DMS79 treated with DMSO at 0.1 percent for 48 hours (cell line): ENCODE measurements at places on chromosomes 7 and 10.
A peak's percentile ranks its signal among the peaks of the same experiment; 100 is the strongest.

GRCh38 chr10:50286996-50287803, 35.9 kb upstream of the ASAH2 start:
- DNase-seq: no peak

DNA sequence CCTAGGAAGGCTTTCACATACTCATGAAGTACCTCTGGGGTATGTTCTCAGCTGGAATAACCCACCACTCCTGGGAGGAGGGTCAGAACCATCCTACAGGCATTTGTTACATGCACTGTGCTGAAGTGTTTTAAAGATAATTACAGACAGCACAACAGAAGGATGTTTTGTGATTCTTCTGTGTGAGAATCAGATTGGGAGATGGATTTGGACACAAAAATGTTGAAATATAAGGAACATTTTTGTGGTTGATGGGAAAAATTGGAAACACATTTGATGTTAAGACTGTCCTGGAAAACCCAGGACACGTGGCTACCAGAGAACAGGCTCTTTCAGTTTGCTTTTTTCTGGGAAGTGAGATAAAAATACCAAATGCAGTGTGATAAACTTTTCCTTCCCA, 61.4 kb downstream of the BICC1 start:
- DNase-seq: no peak

- no peak for DNase-seq
These were observed 5.3 kb upstream of the LRRC61 start for GRCh38 chr7:150317748-150318444.

- DNase-seq: no peak
These were observed 951.0 kb downstream of the LRMDA start for GRCh38 chr10:76382381-76382851.

GRCh38 chr10:79152423-79152817, 83.7 kb downstream of the ZMIZ1 start:
- no peak for DNase-seq

DNA sequence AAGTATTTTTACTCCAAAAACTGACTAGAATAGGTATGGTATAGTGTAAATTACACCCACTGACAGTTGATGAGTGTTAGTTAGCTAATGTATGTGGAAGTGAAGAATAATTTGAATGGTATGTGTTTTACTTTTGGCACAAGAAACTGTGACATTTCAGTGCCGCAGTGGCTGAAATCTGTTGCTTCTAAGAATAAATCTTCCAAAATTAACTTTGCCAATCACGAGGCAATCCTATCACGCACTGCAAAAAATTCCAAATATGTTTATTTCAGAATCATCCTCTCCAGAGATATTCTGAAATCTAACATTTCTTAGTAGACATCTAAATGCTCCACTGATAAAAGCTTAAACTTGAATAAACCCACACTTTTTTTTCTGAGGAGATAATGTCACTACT, 61.2 kb downstream of the PCLO start:
- DNase-seq: no peak

DNA sequence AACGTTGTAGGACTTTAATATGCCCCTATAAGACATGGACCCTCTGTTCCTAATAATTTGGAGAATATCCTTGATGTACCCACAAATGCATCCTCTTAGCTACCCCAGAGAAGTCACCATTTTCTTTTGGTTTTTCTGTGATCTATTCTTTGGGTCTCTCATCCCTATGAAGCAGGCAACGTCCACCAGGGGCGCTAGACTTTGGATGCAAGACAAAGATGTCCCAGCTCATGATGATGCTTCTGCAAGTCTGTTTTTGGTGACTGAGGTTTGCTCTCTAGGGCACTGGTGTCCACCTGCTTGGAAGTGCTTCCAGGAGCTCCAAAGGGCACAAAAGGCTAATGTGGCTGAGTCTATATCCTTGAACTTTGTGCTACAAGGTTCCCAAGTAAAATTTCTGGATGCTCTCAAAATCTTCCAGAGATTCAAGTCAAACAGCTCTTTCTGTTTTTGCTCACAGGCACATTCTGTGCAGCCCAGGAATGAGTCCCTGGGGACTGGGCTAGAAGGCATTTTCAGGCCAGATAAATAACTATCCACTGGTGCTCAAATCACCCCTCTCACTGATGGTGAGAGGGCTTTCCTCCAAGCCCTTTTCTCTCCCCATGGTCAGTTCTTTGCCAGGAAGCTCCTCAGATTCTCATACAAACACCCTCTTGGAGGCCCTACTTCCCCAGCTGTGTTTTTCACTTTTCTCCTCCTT, 166.4 kb downstream of the C7orf25 start:
- no peak for DNase-seq

DNA sequence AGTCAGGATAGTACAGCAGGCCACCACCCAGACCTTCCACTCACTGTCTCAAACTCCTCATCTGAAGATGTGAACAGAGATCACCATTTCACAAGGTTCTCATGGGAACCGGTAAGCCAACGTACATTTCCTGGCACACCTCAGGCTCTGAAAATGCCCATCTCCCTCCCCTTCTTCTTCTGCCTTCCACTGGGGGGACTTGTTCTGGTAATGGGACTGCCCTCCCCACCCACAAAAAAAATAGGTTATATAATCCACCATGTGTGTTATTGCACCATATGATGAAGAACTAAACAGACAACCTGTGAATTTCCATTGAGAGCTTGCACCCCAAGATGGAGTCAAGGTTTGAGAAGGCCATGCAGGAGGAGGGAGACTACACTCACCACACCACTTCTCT, 42.1 kb upstream of the IKZF1 start:
- DNase-seq: no peak

- DNase-seq: no peak
These were observed 5.4 kb downstream of the IDI1 start for GRCh38 chr10:1043532-1043995.

DNA sequence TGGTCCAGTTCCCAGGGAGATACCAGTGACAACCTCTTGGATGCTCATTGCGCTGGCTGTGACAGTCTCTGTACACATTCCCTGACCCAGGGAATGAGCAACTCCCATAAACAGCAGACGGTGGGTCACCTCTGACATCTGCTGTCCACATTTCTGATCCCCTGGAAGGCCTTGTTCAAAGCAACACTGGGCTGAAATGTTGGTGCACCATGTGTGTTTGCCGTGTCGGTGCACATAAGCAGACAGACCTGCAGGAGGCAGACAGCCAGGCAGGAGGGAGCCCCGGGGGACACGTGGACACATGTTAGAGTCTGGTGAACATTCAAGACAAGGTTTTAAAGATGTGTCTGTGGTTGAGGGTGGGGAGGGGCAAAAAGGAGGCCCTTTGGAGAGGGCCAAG, 254.9 kb downstream of the PLXNA4 start:
- no peak for DNase-seq

- DNase-seq: no peak
These were observed 115.0 kb downstream of the FAM107B start for GRCh38 chr10:14659626-14660196.

GRCh38 chr10:66095610-66096009, 830.2 kb upstream of the LRRTM3 start:
- DNase-seq: no peak

- no peak for DNase-seq
These were observed 460.5 kb upstream of the GHITM start for GRCh38 chr10:83678850-83679249.

GRCh38 chr7:33685503-33685902, 219.8 kb upstream of the BMPER start:
- no peak for DNase-seq

DNA sequence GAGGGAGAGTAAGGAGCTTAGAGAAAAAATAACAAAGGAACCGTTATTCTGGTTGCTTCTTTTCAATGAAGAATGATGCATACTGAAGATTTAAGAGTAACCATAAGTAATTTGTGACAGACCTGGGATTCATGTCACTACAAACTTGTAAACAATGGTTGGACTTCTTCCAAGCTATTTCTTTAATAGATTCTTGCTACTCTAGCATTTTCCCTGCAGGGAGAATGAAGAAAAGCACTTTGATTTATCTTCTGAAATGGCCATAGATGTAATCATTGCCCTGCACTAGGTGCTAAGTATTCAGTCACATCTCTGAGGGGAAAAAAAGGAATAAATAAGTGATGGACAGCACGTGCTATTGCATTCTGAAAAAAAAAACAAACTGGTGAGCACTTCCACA, 606.6 kb upstream of the LRRN3 start:
- DNase-seq: no peak

GRCh38 chr7:154672659-154673415, 330.1 kb downstream of the PAXIP1 start:
- DNase-seq: no peak

- DNase-seq: peak; percentile 87
These were observed 1.7 kb downstream of the RALA start for GRCh38 chr7:39624935-39625694.

- peak; percentile 4 for DNase-seq
These were observed 145.0 kb downstream of the PARD3 start for GRCh38 chr10:34670081-34670480.

DNA sequence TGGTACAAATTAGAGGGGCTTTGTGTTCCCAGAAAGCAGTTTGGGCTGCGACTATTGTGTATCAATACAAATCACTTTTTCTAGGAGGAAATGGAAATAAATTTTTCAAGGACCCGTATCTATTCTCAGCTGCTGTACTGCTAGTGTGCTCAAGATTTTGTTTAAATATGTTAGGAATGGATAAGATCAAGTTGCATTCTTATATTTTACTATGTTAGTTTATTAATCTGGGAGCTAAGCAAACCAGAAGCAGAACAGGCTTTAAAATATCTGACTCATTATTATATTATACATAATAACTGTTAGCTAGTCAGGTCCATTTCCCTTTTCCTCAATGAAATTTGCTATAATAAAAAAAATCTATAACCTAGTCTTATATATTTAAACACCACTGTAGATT, 11.1 kb upstream of the GLCCI1 start:
- DNase-seq: no peak

- peak; percentile 26 for DNase-seq
These were observed 127.2 kb downstream of the SRI start for GRCh38 chr7:88092676-88092999.
